Aorta (tissue), 5 donors: ENCODE measurements at places on chromosomes 6 and 20. TPM values are rescaled to one million over a fixed set of nuclear protein-coding genes. Genes with fewer than 3 reads are reported as not detected.

The SLC22A1 gene
- total RNA-seq = 2.8 TPM

- no peaks in the 10 kb centered on the region for H3K4me1 ChIP-seq
- no peaks in the 10 kb centered on the region for H3K36me3 ChIP-seq
- H3K27ac ChIP-seq = no peak overlapping the region
- no peaks in the 10 kb centered on the region for H3K27me3 ChIP-seq
Observed at GRCh38 chr6:156347246-156347645, 429.9 kb upstream of the ARID1B start.

The HDGFL1 gene
- not detected for total RNA-seq

The PPP1R3G gene
- total RNA-seq = 1.7 TPM

DNA sequence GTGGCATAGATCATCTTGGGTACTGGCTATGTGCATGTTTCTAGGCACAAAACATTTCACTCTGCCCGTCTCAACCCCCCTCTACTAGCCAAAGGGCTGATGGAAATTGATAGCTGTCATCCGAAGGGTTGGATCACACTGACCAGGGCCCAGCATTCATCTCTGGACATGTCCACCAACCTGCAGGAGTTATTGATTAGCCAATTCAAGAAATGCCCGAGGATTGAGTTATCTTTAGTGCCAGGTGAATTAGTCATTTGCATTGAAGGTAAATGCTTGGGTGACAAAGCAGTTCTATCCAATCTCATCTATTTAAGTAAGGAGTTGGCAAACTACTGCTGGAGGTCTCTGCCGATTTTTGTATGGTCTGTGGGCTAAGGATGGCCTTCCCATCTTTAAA is 80.1 kb downstream of the CD164 start:
- no peak for DNase-seq
- H3K36me3 ChIP-seq = no peaks in the 10 kb centered on the region
- H3K4me1 ChIP-seq = peaks cover 3% of the 10 kb centered on the region
- no peaks in the 10 kb centered on the region for H3K27me3 ChIP-seq
- no peak overlapping the region for H3K27ac ChIP-seq
- no peak overlapping the region for H3K4me3 ChIP-seq
